ENCODE measurements at places on chromosomes 4 and X.
A peak's percentile ranks its signal among the peaks of the same experiment; 100 is the strongest.

- DNase-seq, result no peak
Measured at GRCh38 chr4:30182786-30183185, 537.4 kb upstream of the PCDH7 start.

DNA sequence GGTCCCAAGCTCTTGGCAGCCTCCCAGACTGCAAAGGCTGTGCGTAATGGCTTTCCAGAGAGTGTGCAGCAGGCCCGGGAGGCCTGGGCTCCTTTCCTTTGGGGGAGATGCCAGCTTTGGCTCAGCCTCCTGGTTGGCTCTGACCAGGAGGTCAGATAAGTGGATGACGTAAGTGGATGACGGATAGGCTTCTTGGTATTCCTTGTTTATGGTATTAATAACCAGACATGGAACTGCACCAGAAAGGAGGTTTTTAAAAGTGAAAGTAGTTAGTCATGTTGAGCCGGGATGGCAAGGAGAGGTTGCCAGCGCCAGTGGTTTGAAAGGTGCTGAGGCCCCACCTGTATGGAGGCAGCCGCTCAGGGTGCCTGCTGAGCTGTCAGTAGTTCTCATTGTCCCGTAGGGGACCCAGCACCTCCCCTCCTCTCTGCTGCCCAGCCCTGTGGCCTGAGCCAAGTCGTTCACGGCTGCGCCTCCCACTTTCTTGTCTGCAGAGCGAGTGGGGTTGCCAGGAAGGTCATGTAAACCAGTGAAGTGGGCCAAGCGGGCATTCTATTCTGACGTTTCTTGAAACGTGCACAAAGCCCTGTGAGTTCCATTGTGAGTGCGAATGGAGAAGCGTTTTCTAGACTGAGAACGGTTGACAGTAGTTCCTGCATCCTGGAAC is 28.7 kb upstream of the STOX2 start:
- DNase-seq, result peak; percentile 64

DNA sequence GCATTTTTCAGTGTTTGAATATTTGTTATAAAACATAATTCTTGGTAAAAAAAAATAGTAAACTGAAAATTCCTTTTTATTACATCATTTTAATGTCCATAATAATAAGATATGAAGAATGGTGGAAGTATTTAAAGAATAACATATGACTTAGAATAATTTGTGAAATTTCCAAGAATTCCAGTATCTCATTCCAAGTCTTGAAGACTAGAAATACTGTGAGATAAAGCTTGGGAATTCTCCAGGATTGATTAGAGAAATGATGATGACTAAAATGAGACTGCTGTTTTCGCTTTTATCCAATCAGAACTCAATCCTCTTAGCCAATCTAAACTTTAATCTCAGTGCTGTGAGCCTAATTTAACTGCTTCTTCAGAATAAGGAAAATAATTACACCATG is 184.2 kb upstream of the HCCS start:
- DNase-seq, result no peak

- DNase-seq, result no peak
Measured at GRCh38 chr4:127634181-127634580, 1.4 kb downstream of the INTU start.

DNA sequence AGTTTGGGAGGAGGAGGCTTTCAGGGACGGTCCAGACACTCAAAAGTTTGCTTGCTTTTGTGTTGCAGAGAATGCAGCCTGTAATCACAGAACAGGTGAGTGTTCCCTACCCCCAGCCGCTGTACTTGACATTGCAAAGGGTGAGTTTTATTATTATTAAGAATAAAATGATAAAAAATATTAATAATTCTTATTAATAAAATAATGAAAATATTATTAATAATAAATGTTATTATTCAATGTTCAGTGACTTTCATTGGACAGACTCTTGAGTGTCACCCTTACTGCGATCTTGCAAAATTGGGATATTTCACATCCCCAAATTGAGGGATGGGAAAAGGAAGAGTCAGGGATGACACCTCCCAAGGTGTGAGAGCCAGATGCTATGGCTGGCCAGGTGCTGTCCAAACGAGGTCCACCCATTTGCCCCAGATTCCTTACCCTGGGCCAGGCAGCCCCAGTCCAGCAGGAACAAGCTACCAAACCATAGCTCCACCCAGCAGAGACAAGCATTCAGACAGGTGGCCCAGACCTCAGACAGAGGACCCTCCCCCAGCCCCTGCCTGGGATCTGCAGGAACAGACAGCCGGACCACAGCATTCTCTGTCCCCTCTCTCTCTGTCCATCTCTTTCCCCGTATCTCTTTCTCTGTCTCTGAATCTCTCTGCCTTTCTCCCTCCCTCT is 22.4 kb downstream of the IL3RA start:
- no peak for DNase-seq

DNA sequence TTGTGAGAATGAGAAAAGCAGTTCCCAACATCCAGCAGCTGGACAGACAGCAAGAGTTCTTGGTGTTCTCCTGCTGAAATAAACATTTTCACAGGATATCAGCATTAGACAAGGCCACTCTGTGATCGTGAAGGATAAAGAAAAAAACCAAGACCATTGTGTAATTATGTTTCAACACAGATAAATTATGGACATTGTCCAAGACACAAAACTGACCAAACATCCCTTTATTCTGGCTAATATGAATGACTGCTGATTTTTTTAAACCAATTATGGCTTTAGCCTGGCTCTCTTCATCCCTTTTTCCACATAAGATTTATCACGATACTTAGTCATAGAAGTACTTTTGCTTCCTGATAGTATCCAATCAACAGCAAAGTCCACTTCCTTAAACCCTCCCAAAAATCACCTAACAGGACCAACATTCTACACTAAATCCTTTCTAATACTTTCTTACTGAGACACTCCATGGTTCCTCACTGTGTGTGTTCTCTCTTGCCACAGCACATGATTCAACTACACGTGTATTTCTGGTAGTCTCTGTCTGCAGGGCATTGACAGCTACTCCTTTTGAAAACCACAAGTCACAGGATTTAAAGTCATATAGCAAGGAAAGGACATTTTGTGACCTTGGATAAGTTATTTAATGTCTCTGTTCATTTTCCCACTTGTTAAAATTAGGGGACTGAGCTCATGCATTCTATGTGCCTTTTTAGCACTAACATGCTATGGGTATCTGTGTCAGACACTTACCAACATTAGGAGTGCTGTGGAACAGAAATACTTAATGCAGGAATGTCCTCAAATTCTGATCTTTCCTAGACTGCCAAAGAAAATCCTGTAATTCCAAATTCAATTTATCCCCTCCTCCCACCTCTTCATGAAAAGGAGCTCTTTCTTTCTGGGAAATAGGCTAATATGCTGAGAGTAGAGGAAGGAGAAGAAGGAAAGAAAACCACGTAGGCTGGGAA is 137.2 kb upstream of the PGRMC2 start:
- peak; percentile 42 for DNase-seq

DNA sequence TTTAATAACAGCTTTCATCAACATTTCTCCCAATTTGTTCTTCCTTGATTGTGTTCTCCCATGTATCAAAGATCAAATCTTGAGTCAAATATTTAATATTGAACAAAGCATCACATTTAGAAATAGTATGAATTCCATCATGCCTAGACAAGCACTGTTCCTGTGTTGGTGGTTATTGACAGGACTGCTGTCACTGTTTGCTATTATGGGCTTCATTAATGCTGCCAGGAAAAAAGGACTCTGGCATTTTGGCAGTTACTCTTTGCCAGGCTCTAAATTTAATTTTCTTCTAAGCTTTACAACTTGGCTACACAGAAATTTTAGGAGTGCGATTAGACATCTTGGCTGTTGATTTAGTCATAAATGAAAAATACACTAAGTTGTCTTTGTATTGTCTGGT is 295.9 kb upstream of the NRK start:
- DNase-seq, result no peak

DNA sequence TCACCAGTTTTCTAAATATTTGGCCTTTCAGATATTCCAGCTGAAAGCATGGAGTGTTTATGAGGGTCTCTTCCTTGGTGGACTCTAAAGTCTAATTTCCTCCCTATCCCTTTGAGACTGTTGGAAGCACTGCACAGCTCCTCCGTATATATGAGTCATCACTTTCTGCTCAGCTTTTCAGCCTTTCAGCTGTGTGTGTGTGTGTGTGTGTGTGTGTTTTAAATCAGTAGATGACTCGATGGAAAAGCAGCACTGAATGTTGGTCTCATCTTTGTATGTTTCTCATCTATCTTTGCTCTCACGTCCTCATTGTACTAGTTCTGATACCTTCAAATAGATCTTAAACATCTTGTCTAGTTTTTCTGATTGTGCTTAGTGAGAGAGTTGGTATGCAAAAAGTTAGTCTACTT is 81.6 kb downstream of the ZFX start:
- DNase-seq, result peak; percentile 43

DNA sequence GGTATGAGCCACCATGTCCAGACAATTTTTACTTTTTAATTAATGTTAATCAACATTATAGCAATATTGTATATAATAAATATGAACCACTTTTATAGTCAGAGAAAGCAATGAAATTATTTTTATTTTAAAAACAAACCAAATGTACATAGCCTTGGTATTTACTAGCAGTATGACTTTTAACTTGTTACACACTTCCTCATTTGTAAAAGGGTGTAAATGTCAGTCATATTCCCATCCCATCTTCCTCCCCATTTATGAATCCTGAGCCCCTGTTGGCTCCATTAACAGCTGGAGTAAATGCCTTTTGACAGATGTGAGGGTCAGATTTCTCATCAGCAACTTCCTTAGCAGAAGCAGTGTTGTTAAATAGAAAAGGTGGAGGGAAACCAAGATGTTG is 179.6 kb upstream of the SPRY1 start:
- DNase-seq, result peak; percentile 36
